ENCODE measurements at places on chromosomes 4 and X.

- DNase-seq = no peak
Observed at GRCh38 chr4:42133006-42133405, 19.4 kb downstream of the BEND4 start.

DNA sequence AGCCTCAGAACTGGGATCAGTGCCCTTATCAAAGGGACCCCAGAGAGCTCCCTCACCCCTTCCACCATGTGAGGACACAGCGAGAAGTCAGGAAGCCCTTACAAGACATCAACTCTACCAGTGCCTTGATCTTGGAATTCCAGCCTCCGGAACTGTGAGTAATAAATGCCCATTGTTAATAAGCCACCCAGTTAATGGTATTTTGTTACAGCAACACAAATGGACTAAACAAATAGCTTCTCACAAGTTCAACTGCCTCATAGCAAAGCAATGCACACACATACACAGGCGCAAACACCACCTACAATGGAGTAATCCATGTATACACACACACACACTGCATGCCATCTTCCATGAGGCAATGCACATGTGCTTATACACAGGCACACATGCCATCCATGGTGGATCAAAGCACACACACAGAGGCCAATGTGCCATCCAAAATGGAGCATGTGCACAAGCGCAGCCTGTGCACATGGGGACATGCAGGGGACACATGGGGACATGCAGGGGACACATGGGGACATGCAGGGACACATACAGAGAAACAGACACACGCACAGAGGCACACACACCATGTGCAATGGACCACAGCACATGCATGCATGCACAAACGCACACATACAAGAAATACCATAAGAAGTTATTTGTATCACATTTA, 137.6 kb upstream of the TBL1X start:
- no peak for DNase-seq

DNA sequence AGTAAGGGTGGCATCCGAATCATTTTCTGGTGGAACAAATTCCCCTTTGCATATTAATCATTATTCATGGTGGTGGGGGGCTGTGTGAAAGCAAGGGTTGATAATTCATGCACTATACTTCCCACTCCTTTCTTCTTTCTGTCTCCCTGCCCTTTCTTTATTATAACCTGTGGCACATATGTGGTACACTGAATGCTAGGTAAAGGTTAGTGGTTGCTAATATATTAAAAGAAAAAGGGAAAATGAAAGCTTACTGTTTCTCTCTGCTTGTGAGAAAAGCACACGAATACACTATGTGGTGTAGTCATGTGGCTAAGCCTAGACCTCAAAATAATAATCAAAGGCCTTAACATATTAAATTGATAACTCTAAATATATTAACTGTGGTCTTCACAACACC, 178.4 kb upstream of the RPS6KA3 start:
- no peak for DNase-seq

DNA sequence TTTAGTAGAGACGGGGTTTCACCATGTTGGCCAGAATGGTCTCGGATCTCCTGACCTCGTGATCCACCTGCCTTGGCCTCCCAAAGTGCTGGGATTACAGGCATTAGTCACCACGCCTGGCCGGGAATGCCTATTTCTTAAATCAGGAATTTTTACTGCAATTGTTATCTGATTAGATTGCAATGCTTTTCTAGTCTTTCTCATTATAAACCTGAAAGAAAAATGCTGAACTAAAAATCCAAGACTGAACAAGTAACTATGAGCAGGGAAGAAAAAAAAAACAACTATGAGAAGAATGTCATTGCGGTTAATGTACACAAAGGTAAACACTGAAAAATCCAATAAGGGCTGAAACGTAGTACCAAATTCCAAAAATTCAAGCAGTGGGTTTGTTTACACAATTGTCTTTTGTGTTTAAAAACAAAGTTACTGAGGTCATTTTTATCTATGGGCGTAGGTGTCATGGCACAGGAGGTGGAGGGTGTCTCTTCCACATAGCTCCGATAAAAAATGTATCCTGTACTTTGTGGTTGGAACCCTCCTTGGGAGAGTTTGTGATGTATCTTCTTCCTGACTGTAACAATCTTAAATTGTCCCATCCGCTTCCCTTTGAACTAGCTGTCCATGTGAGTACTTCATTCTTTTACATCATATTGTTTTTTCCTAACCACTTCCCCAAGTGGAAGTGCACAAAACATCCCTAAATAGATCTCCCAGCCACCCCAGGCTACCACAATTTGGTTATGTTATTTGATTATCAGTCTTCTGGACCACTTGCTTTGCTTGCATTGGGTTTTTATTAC, 11.1 kb upstream of the TMEM156 start:
- no peak for DNase-seq

DNA sequence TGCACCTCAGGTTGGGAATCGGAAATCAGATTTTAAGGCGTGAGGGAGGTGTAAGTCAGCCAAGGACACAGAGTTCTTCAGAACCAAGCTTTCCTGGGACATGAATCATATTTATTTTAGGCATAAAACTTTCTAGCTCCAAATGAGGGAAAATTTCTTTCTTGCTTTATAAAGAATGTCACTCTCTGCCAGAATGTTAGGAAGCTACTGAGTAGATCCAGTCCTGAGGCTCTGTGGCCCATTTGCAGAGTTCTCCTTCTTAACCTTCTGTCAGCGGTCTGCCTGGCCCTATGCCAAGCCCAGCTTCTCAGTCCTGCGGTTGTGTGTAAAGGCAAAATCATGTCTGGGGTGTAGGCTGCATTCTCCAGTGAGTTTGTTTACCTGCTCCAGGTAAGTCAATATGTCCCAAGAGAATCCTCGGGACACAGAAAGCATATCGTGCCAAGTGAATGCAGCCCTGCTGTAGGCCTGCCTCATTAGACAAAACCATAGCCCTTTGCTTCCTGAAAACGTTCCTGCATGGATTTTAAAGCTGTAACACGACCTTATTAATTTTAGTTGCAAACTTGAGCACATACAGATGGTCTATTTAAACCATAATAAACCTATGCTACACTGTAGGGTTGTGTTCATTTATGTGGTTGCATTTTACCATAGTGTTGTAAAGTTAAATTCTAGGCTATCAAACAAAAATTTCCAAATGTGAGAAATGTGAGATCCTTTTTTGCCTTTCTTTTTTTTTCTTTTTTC, 29.2 kb upstream of the CCNI start:
- no peak for DNase-seq

- no peak for DNase-seq
Observed at GRCh38 chr4:100095729-100096595, 94.3 kb downstream of the DDIT4L start.

- peak; percentile 45 for DNase-seq
Observed at GRCh38 chrX:67543818-67544217, at the start of gene AR. AR (plus strand) TSS chrX:67544021; CDS start chrX:67545147, 1,126 bp downstream.

GRCh38 chr4:187006189-187006618, 282.5 kb upstream of the FAT1 start:
- DNase-seq = no peak

DNA sequence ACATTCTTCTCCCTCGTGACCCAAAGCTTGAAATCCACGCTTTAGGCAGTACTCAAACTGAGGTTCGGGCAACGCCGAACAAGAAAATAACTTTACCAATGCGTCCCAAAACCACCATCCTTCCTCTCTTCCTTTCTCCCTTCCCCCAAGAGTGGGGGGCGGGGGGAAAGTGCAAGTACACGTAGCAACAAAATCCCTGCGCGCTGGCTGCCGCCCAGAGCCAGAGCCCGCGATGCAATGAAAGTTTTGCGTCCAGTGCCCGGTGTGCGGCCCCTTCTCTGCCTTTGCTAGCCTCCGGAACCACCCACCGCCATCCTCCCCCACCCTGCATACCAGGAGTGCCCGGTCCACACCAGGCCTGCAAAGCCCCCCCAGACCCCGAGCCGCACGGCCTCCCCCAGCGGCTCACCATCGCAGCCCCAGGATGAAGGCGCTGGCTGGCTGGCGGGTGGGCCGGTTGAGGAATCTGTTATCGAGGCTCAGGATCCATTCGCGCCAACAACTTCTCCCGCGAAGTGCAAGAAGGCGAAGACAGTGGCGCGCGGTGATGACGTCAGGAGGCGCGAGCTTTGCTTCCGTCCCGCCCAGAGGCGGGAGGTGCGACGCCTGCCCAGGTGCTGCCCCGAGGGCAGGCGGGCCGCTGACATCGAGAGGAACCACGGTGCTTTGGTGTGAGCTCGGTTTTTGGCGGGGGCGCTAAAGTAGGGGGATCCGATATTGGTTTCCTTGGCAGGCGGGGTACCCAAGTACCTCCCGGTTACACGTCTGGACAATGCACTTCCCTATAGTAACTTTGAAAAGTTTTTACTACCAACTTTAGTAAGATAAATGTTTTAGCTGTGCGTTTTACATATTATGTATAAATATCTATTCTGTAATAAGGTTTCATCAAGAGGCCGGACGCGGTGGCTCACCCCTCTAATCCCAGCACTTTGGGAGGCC, at the start of gene RFC1:
TSS of gene RFC1 (minus strand) at position 533 of the 942 bp plus-strand sequence. CDS start at position 412, 121 bp downstream.
- peak; percentile 86 for DNase-seq

- peak; percentile 56 for DNase-seq
Observed at GRCh38 chrX:37685381-37686359, at the start of gene XK. XK (plus strand) TSS chrX:37685791; CDS start chrX:37685962, 171 bp downstream.

- DNase-seq = no peak
Observed at GRCh38 chr4:89863533-89863932, 26.6 kb upstream of the SNCA start.

GRCh38 chrX:482702-483203, 96.0 kb upstream of the PPP2R3B start:
- no peak for DNase-seq

DNA sequence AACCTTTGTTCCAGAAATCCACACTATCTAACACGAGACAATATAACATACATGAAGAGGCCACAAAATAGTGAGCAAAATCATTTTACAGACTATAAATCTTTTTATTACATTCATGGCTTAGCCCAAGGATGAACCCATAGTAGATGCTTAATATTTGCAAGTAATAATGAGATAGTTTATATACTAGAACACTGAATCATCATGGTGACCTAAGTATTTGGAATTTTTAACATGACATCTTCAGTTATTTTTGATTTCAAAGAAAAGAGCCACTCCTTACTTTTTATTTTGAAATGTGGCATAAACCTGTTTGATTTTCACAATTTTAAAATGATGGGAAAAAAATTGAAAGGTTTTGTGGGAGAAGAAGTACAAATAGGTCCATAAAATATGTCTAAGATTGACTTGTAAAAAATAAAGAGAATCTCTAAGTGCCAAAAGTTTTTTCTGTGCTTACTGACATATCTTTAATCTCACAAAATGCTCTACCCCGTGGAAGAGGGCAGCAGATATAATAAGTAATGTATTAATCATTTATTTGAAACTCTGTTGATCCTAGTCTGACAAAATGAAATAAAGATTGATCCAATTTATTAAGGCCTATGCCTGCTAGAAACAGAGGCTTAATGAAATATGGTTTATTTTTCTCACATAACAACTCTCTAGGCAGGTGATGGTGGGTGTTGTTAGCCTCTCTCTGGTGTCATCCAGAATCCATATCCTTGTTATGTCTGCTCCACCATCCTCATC, 224.5 kb upstream of the CENPE start:
- no peak for DNase-seq

GRCh38 chrX:12844319-12844718, 22.6 kb upstream of the TLR7 start:
- DNase-seq = no peak

GRCh38 chrX:11420851-11421250, 127.6 kb downstream of the AMELX start:
- no peak for DNase-seq

GRCh38 chr4:113873508-113873907, 105.9 kb downstream of the ARSJ start:
- DNase-seq = no peak

DNA sequence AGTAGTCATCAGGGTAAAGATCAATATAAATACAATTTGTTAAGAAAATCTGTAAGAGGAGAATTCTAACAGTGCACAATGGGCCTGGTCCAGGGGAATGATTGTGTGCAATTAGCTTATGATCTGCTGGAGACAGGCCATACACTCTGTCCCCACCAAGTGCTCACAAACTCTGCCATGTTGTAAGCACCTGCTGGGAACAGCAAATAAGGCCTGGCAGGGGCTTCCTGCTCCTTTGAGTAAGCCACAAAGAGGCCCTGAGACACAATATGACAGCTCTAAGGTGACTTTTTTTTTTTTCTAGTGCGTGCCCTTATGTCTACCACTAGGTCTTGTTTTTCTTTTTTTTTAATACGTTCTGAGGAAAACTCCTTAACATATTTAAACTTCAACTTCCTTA, 866.3 kb upstream of the PCDH7 start:
- no peak for DNase-seq

- DNase-seq = no peak
Observed at GRCh38 chrX:107107459-107107858, 11.2 kb downstream of the RBM41 start.

DNA sequence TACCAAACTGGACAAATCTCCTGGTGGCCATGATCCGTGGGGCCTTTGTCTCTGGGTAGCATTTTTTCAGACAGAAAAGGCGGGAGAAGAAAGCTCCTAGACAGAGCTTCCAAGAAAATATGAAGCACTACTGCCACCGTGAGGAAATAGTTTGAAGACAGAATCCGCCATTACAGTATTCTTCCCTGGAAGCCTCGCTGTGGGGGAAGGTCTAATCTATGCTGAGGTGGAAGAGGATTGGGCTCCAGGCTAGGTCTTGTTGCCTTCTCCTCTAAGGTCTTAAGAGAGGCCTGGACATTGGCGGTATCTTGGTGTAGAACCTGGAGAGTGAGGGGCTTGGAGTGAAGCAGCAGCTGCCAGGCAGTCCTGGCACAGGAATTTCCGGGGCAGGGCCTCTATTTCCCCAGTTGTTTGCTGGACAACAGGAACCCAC, 218.9 kb downstream of the OR13H1 start:
- DNase-seq = no peak

GRCh38 chr4:173264684-173265185, 69.4 kb downstream of the HMGB2 start:
- DNase-seq = no peak

- DNase-seq = no peak
Observed at GRCh38 chr4:3361406-3361805, 68.6 kb downstream of the RGS12 start.

DNA sequence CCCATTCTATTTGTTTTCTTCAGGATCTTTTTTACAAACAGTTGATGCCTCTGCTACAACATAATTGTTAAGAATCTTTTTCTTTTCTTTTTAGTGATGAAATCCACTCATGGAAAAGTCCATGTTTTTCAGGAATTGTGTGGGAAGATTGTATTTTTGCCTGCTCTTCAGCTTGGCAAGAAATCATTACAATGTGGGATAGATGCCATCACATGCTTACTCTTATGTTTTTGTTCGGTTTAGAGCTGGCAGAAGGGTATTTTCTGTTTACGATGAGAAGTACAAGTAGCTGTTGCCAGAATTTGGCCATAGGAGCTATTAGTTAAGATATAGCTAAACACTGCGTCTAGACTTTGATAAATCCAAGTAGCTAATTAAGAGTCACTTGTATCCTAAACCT, 2585.3 kb downstream of the ARAP2 start:
- DNase-seq = no peak
